GM12878 (cell line): ENCODE measurements at places on chromosomes 7 and 10. TPM values are rescaled to one million over a fixed set of nuclear protein-coding genes. Genes with fewer than 3 reads are reported as not detected.

FLNC gene
- total RNA-seq: 0.21 and 0.32 TPM in 2 replicates

CALCR gene
- total RNA-seq: not detected in 2 replicates

ELOVL3 gene
- total RNA-seq: not detected in 2 replicates

C1QL3 gene
- 0.35 and 0.67 TPM in 2 replicates for total RNA-seq

ZNF12 gene
- 20.4 and 22.6 TPM in 2 replicates for total RNA-seq

GRCh38 chr7:97081521-97082300 lies 35.8 kb upstream of the SDHAF3 start:
- H3K36me3 ChIP-seq: no peaks in the 10 kb centered on the region
- no peaks in the 10 kb centered on the region for H3K27me3 ChIP-seq
- no peak for DNase-seq
- H3K27ac ChIP-seq: no peak overlapping the region
- H3K4me3 ChIP-seq: no peak overlapping the region

GRCh38 chr7:82507365-82507975 lies 63.9 kb upstream of the CACNA2D1 start:
- no peak overlapping the region for H3K4me3 ChIP-seq
- H3K36me3 ChIP-seq: no peaks in the 10 kb centered on the region
- no peaks in the 10 kb centered on the region for H3K27me3 ChIP-seq
